NCI-H2029 treated with DMSO at 0.1 percent for 48 hours (cell line): ENCODE measurements at places on chromosomes 16 and 17.

DNA sequence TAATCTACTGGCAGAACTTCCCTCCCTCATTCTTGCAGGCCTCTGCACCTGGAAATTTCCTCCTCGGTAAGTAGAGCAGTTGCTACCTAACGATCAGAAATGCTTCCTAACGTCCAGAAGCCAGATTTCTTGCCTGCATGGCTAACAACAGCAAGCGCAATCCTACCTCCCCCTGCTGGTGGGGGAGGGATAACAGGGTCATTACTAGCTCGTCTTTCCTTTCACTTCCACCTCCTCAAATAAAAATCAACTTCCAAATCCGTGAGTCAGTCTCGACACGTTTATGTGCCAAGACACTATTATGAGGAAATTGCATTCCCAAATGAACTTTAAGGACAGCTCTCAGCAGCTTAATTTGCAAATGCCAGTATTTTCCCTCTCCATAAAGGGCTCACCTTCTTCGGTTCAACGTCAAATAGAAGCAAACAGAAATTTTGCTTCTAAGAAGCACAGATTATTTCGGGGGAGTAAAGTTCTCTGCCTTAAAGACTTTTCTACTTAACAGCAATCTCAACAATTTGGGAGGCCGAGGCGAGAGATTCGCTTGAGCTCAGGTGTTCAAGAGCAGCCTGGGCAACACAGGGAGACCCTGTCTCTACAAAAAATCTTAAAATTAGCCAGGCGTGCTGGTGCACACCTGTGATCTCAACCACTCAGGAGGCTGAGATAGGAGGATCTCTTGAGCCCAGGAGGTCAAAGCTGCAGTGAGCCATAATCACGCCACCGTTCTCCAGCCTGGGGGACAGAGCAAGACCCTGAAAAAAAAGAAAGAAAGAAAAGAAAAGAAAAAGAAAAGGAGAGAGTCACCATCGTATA lies 188.6 kb upstream of the PSMD7 start:
- peak; percentile 9 for DNase-seq

DNA sequence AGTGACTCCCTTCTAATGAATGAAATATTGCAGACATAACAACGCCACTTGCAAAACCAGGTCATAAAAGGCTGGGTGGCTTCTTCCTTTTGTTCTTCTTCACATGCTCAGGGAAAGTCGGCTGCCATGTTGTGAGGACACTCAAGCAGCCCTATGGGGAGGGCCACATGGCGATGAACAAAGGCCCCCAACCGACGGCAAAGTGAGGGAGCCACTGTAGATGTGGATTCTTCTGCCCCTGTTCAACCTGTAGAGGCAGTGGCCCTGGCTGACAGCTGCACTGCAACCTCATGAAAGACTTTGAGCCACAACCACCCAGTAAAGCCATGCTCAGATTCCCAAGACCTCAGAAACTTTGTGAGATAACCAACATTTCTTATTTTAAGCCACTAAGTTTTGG lies 203.5 kb upstream of the TNRC6C start:
- no peak for DNase-seq

GRCh38 chr17:49932138-49932723 lies 36.8 kb upstream of the DLX4 start:
- no peak for DNase-seq

- no peak for DNase-seq
Observed at GRCh38 chr16:11672206-11673090, 4.2 kb downstream of the SNN start.

- DNase-seq: no peak
Observed at GRCh38 chr17:19752216-19753050, 4.3 kb upstream of the ALDH3A1 start.

DNA sequence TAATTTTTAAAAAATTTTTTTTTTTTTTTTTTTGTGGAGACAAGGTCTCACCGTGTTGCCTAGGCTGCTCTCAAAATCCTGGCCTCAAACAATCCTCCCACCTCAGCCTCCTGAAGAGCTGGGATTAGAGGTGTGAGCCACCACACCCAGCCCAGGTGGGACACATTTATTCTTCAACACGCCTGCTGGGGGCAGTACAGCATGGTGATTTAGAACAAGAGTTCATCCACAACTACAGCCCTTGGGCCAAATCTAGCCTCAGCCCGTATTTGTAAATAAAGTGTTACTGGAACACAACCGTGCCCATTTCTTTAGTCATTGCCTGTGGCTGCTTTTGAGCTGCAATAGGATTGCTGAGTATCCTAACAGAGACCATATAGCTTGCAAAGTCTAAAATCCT lies 92.8 kb downstream of the KATNIP start:
- no peak for DNase-seq

- DNase-seq: no peak
Observed at GRCh38 chr16:79298894-79299799, 301.4 kb downstream of the MAF start.

- DNase-seq: no peak
Observed at GRCh38 chr17:31533546-31534155, 142.2 kb downstream of the RAB11FIP4 start.

- peak; percentile 34 for DNase-seq
Observed at GRCh38 chr17:78528541-78528940, 48.7 kb downstream of the DNAH17 start.

DNA sequence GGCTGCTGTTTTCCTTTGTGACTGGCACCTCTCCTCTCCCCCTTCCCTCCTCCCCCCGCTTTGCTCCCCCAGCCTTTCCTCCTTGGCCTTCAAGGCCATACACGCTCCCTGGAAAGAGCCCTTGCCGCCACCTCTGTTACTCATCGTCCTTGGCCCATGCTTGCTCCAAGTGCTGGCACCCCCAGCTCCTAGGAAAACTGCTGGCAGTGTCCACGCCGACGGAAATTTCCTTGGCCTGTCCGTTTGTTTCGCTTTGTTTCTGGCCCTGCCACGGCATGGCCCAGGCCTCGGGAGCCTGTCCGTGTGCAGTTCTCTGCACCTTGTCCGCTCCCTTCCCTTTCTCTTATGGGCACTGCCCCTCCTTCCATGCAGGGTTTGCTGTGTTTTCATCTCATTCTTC lies 18.0 kb downstream of the CA5A start:
- DNase-seq: no peak

- DNase-seq: no peak
Observed at GRCh38 chr17:46176975-46177374, 16.3 kb downstream of the KANSL1 start.
